NCI-H1436 (cell line): ENCODE measurements at places on chromosomes 5 and 9.

- no peak for DNase-seq
Observed at GRCh38 chr5:111704452-111705085, 52.4 kb downstream of the NREP start.

- DNase-seq, result no peak
Observed at GRCh38 chr5:1641041-1641440, 117.3 kb upstream of the LPCAT1 start.

DNA sequence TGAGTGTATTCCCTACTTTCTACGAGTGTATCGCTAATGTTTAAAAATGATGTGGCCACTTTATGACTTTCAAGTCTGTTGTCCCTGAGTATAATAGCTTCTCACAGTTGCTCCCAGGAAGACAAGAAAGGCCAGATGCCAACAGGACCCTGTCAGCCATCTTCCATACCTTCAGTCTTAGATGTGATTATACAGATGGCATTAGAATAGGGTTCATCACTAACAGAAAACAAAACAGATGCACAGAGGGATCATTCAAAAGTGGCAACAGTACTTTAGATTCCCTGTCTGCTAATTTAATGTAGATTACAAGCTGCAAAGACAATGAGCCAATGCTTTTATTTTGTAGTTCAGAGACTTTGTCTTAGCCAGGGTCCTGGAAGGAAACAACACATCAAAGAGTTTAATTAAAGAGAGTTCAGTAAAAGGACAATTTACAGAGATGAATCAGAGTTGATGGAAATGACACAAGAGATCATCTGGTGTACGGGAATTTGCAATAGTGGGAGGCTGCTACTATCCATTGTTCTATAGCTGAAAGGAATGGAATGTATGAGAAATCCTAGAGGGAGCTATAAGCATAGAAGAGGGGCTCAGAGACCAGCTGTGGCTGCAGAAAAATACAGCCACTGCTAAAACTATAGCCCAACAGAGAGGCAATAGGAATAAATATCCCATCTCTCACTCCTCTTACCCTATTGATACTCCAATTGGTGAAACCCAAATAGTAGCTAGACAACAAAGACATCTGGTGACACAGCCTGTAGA is 393.7 kb upstream of the SMC2 start:
- DNase-seq, result no peak

DNA sequence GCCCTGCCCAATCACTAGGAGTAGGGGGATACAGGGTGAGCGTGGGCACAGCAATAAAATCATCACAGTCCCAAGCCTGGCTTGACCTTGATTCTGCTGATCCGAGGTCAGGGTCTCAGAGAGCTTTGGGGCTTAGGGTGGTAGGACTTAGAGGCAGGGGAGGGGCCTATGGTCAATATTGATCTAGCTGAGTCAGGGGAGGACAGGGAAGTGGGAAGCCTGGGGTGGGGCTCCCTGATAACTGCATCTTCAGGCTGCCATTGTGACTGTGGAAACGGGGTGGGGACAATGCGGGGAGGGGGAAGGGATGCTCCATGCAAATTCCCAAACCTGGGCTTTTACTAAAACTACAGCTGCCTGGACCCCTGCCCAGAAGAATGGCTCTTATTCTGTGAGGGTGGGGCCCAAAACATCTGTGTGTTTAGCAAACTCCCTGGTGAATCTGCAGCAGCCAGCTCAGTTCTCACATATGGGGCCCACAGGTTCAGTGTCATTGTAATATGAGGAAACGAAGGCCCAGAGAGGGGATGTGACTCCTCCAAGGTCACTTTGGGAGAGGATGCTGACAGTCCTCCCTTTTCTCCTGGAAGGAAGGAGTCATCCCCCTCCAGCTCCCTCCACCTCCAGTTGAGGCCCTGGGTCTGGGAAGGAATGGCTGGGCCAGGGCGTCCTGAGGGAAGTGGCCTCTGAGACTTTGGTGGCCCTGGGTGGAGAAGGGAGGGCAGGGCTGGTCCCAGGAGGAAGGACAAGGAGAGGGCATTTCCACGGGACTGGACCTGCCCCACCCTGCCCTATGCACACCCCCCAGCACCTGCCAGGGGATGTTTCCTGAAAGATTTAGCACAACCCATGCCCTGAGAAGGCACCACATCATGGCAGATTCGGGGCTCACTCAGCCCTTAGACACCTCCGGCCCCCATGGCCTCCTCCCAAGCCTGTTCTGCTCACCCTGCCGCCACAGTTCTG is 26.4 kb downstream of the SLC6A7 start:
- no peak for DNase-seq

DNA sequence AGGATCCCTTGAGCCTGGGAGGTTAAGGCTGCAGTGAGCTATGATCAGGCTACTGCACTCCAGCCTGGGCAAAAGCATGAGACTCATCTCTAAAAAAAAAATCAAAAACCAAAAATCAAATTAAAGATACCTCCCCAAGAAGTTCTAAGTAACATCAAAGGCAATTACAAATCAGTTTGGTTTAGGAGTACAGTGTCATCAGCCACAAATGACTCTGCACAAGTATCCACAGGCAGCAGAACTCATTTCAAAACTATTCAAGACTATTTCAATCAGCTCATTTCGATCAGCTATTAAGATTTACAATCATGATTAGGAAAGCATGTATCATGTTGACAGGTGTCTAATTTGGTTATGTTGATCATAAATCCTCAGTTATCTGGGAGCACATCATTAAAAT is 19.1 kb downstream of the TRMO start:
- no peak for DNase-seq

GRCh38 chr5:170179626-170180025 is 53.2 kb upstream of the C5orf58 start:
- no peak for DNase-seq

DNA sequence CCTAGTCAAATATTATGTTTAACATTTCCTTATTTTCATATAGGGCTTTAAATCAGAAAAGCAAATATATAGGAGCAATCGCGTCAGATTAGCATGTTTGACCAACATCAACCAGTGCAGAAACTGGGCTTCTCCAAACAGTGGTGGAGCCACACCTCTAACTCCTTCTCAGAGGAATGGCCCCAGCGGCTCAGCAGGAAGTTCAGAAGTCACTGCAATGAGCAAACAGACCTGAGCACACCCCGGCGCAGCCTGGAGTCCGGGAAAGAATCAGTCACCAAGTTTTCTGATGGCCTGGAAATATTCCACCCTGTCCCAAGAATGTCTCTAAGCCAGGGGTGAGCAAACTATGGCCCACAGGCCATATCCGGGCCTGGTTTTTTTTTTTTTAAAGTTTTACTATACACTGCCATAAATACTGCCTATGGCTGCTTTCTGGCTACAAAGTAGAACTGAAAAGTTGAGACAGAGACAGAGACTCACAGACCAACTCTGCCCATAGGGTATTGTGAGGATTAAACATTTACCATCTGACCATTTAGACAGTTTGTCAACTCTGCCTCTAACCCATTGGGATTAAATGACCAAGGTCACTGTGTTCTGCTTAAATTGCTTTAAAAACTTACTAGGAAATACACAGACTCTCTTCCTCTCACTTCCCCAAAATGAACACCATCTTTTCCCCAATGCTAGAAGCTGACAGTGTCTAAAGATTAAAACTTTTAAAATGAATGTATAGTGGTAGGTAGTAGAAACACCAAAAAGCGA is 5.4 kb downstream of the GOLM1 start:
- DNase-seq, result no peak

DNA sequence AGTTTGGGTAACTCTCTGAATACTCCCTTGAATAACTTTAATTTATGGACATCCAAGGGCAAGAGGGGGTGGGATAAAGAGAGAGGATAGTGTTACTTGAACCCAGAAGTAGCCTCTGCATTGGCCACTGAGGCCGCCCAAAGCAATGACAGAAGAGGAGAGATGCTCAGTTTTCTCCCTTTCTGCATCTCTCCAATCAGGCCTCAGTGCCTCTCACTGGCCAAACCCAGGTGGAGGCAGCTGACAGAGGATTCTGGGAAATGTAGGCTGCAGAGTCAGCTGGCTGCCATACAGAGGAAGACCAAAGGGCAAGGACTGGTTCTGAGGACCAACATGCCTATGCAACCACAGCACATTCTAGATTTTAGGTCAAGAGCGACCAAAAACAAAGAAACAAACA is 719.4 kb downstream of the MAT2B start:
- DNase-seq, result no peak

- DNase-seq, result no peak
Observed at GRCh38 chr9:111945216-111945615, 48.6 kb downstream of the UGCG start.

DNA sequence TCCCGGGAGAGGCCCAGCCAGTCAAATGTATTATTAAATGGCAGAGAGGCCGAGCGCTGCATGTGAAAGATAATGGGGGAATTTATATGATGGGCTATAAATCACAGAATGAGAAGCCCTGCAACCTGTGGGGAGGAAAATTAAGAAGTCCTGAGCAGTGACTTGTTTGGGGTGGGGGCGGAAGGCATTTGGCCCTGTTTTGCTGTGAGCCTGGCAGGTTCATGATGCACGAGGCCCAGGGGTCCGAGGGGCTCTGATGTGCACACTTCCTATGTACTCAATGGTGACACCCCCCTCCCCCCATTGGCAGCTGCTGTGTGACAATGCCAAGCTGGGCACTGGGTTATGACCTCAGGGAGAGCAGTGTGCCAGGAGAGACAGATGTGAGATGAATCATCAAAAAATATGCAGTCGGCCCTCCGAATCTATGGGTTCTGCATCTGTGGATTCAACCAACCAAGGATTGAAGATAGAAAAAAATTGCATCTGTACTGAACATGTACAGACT is 13.7 kb upstream of the DAB2IP start:
- DNase-seq, result no peak

GRCh38 chr5:39253196-39253595 is 33.8 kb upstream of the FYB1 start:
- no peak for DNase-seq

- no peak for DNase-seq
Observed at GRCh38 chr9:94270009-94270408, 10.9 kb downstream of the ZNF169 start.
